Right kidney (tissue), 9 donors: ENCODE measurements at places on chromosomes 6 and 20.

GRCh38 chr6:11598687-11599086 is 61.1 kb downstream of the TMEM170B start:
- no peak for DNase-seq

DNA sequence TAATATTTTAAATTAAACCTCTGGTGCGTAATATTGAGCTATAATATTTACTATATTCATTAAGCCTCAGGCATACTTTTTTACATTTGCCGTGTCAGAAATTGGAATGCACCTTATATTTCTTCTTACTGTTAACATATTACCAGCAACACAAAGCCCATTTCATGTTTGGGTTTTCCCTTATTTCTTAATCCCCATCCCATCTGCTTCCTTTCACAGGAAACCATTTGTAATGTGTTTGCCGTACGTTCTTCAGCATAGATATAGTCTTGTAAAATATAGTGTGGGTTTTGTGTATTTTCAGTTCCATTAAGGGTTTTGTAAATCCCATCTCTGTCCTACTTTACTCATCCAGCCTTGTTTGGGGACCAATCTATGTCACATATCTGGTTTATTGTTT is 6.5 kb downstream of the EYS start:
- no peak for DNase-seq

- DNase-seq: no peak
Observed at GRCh38 chr20:23140991-23141390, 54.9 kb upstream of the CD93 start.

DNA sequence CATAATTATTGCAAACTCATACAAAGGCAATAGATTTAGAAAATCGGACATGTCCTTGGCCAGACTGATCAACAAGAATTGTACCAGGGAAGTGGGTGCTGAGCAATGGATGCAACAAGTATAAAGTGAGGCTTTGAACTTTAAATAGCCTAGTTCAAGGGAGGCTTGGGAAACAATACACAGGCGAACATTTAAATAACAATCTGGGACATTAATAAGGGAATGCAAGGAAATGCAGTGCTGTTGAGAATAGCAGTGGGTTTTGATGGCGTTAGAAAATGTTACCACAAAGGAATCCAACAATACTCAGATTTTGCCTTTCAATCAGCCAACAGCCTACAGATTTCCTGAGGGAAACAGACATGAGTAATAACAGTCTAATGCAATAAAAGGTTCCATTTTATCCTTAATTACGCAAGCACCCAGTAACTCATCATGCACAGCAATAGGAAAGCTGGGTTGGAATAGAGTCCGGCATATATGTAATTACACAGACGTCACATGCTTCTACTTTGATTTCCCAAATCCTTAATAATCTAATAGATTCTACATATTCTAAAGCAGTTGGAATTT is 134.6 kb downstream of the PHACTR1 start:
- DNase-seq: no peak

DNA sequence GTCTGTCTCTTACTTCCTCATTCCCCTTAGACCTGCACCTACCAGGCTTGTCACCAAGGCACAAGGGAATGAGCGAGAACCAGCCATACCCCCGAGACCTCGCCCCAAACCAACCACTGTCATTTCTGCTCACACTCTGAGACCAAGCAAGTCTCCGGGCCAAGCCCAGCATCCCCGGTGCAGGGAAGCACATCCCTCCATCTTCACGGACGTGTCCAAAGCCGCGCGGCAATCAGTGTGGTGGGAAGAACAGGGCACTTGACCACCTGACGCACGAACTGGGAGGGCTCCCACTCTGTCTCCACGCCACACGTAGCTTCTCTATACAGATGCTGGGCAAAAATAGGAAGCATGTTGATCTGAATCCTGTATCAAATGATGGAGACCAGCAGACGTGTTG is 28.4 kb upstream of the THBS2 start:
- no peak for DNase-seq

- DNase-seq: no peak
Observed at GRCh38 chr6:296151-297122, 4.2 kb downstream of the DUSP22 start.

DNA sequence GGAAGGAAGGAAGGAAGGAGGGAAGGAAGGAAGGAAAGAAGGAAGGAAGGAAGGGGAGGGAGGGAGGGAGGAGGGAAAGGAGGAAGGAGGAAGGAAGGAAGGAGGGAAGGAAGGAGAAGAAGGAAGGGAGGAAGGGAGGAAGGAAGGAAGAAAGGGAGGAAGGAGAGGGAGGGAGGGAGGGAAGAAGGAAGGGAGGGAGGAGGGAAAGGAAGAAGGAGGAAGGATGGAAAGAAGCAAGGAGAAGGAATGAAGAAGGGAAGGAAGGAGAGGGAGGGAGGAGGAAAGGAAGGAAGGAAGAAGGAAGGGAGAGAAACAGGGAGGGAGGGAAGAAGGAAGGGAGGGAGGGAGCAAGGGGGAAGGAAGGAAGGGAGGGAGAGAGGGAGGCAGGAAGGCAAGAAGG is 204.9 kb downstream of the PHACTR1 start:
- no peak for DNase-seq

- DNase-seq: no peak
Observed at GRCh38 chr20:24406750-24407149, 62.7 kb upstream of the SYNDIG1 start.

DNA sequence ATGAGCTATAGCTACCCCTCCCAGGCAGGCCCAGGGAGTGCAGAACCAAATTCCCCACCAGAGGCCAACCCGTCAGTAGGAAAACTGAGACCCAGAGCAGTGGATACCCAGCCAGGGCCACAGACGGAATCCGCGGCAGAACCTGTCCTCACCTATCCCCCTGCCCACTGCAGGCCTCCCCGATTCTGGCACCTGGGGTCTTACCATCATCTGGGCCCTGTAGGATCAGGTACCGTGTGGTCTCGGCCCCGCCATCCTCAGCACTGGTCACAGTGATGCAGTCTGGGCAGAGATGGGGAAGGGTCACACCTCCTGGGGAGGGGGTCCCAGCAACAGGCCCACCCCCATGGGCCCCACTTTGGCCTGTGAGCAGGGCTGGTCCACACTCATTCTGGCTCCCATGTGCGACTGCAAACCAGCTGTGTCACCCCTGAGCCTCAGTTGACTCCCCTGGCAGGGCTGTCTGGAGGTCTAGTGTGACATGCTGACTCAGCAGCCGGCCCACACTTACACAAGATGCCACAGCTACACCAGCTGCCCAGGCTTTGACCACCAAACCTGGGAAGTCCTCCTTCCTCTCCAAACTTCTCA is 3.8 kb downstream of the ZNF335 start:
- DNase-seq: no peak

- DNase-seq: no peak
Observed at GRCh38 chr6:84409911-84410310, 182.5 kb upstream of the CEP162 start.

DNA sequence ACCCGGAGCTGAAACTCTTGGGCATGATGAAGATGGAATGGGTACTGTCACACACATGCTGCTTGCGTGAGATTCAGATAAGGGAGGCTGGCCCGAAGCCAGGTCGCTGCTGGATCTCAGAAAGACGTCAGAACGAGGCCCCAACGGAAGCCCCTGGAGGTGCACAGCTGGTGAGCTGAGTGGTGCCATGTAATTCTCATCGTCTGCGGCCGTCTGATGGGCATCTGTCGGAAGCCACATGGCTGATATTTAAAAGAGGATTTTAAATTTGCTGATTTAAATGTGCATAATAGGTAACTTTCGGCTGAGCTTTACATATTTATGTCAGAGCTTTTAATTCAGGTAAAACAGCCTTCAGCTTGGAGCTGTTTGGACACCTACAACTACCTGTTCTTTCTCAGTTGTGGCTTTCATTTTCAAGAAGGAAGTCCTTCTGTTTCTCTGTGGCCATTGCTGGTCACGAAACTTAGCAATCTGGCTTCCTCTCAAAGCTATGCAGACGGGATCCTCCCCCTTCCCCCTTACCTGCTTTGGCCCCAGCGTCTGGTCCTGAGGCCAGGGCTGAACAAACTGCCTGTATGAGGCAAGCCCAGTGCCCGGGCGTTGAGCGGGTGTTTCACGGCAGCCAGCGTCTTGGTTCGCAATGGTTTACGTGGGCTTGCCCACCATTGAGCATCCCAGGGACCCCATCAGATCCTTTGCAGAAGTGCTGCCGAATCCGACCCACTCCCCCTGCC is 9.2 kb downstream of the SLCO4A1 start:
- no peak for DNase-seq

GRCh38 chr6:19231878-19232561 is 605.1 kb upstream of the ID4 start:
- no peak for DNase-seq

DNA sequence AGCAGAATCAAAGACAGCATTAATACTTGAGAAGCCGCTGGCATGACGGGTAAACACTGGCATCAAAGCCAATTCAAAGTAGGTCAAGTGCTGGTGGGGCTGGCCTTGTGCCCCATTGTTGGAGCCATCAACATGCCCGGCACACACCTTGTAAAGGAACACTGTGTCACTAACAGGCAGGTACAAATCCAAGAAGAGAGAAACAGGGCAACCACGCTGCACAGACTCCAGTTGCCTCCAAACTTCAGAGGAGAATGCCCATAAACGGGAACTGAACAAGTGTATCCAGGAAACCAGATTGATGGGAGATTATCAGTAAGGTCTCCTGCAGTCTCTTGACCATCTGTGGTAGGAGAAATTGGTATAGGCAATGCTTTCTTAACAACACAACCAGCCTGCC is 127.0 kb upstream of the STXBP5 start:
- DNase-seq: no peak

DNA sequence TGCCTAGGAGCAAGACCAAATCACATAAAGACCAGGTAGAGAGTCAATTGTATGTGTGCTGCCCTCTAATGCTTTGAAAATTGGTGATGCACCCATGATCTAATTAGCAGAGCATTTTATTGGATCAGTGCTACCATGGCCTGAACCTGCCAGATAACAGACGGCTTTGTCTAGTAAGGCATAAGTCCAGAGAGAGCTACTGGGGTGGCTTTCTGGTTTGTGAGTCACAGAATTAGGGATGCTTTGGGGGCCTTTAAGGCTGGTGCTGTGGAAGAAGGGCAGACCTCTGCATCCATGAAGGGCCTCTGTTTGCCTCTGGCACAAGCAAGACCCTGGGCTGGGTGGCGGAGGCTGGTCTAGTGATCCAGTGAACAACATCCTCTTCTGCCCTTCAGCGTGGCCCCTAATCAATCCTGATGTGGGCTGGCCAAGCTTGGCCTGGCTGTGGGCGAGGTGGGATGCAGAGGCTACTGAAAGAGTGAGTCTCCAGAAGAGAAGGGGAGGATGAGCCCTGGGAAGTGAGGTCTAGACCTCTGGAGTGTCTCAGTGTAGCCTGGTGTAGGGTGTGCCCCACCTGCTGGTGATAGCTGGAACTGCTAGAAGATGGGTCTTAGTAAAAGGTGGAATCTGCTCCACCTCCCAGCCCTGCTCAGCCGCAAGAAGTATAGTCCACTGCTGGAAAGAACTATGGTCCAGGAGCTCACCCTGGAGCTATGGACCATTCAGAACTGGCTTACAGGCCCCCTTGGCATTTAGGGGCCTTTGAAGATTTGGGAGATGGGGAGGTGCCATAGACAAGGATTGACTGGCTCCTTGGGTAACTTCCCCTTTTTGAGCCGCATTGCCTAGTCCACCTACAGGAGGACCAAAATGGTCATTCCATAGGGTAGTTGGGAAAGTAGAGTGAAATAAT is 36.7 kb upstream of the AAR2 start:
- peak; percentile 58 for DNase-seq
